Calu3 (cell line): ENCODE measurements at places on chromosomes 2 and 18.
A peak's percentile ranks its signal among the peaks of the same experiment; 100 is the strongest.

DNA sequence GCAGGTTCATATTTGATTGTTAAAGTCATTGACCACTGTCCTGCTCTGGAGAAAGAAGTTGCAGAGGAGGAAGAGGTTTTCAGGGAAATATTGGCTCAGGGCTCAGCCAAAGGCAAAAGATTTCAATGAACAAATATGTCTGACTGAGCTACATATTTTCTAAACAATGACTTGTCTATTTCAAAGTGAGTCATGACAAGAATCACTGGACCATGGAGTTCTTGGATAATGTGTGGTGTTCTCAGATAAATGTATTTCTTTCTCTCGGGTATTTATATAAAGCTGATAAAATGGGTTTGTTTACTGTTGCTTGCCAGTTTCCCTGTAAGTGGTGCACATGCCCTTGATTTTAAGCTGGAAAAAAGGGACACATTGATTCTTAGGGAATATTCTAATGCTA, 34.3 kb upstream of the RMP24 start:
- H3K27ac ChIP-seq: peak overlapping the region; percentile 33
- peaks cover 32% of the 10 kb centered on the region for H3K4me1 ChIP-seq

DNA sequence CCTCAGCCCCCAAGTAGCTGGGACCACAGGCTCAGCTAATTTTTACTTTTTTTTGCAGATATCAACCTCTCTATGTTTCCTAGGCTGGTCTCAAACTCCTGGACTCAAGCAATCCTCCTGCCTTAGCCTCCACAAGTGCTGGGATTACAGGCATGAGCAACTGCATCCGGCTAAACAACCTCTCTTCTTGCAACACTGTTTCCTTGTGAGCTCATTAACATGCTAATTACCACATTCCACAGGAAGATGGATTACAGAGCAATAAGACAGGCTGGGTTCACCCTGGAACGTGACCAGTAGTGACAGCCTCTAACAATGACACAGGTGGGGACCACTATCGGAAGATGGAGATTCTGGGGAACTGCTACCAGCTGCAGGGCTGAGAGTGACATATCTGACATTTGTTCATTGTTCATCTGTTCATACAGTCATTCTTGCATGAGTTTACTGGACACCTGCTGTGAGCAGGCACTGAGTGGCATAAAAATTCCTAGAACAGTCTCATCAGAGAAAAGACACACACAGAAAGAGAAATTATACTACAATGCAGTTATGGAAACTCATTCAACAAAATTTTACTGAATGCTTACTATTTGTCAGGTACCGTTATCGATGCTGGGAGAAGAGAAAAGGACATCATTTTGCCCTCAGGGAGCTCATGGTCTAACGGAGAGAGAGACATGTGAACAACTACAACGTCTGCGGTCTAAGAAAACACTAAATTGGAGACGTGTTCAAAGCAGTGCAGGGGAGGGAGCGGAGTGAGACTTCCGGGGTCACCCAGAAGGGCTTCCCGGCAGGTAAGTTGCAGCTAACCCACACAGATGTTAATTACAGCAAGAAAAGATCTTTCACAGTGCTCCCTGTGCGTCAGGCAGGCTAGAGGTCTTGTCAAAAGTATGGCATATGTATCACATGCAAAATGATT, 37.6 kb downstream of the PROC start:
- H3K4me3 ChIP-seq: peak overlapping the region; percentile 42
- no peak for DNase-seq
- peaks cover 5% of the 10 kb centered on the region for H3K36me3 ChIP-seq
- H3K27me3 ChIP-seq: no peaks in the 10 kb centered on the region
- peak overlapping the region; percentile 30 for H3K27ac ChIP-seq
- peaks cover 23% of the 10 kb centered on the region for H3K4me1 ChIP-seq

DNA sequence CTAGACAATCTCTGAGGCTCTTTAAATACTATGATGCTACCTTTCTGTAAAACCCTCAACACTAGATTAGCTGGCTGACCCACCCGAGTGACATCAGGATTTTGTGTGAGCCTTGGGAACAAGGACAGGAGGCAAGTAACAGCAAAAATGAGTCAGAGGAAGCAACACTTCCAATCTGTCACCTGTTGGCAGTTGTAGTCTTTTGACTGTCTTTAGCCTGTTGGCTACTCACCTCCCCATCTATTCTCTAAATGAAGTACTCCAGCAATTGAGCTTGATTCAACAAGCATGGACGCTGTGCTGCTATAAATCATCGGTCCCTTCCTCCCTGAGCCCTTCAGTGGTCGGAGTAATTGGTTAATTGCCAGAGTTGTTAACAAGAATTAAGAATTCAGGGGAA, 898.7 kb downstream of the BCL11A start:
- H3K27me3 ChIP-seq: no peaks in the 10 kb centered on the region
- peaks cover 23% of the 10 kb centered on the region for H3K4me1 ChIP-seq
- no peak overlapping the region for H3K27ac ChIP-seq
- H3K36me3 ChIP-seq: no peaks in the 10 kb centered on the region
- no peak for DNase-seq

DNA sequence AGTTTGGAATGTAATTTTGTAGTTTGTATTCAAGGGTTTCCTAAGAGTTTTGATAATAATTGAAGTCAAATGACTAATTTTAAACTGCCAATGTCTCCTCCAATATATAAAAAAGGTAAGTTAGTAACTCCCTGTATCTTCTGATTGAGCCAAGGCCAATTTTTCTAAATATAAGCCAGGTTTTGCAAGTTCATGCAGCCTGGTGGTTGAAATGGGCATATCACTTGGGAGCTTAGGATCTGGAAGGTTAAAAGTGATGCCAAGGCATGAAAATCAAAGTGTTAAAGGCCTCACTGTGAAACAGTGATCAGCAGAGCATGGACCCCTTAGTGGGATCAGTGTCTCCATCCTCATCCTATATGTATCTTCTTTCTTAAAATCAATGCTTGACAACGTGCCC, 60.5 kb downstream of the MERTK start:
- no peak overlapping the region for H3K27ac ChIP-seq
- no peak for DNase-seq
- H3K36me3 ChIP-seq: no peaks in the 10 kb centered on the region
- H3K4me3 ChIP-seq: no peak overlapping the region
- peaks cover 4% of the 10 kb centered on the region for H3K4me1 ChIP-seq
- H3K27me3 ChIP-seq: no peaks in the 10 kb centered on the region

DNA sequence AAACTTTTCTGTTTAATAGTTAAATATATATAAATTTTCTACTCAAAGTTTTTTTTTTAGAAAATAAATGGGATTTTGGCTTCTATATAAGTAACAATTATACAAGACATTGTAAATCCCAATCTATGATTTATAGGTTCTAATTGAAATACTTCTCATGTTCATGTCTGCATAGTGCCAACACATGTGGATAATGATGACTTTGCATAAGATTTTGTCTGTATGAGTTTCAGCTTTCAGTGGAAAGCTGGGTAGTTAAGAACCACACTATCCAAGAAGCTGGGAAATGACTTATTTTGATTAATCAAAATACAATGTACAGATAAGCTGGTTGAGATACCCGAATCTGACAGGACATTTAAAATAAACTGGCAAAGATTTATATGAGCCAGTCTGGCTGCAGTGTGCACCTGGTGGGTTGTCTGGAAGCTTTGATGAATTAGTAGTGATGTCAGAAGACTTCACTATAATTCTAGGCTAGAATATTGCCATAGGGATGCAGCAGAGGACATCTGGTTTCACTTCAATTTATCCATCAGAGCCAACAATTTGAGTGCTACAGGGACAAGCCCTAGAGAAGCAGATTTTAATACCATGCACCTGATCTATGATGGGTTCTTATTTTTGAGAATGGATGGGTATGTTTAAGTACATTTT, 45.4 kb downstream of the EML6 start:
- peaks cover 10% of the 10 kb centered on the region for H3K4me1 ChIP-seq
- H3K36me3 ChIP-seq: no peaks in the 10 kb centered on the region
- DNase-seq: no peak
- no peaks in the 10 kb centered on the region for H3K27me3 ChIP-seq
- H3K4me3 ChIP-seq: no peak overlapping the region

DNA sequence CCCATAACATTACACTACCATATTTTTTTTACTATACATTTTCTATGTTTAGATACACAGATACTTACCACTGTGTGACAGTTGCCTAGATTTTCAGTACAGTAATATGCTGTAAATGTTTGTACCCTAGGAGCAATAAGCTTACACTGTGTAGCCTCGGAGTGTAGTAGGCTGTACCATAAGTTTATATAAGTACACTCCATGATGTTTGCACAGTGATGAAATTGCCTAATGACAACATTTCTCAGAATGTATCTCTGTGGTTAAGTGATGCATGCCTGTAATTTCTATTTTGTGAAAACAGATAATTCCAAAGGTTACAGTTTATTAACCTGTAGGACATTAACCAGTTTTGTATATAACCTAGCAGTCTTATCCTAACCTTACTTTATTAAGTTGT, 128.1 kb upstream of the RBMS1 start:
- no peaks in the 10 kb centered on the region for H3K27me3 ChIP-seq
- no peak for DNase-seq

DNA sequence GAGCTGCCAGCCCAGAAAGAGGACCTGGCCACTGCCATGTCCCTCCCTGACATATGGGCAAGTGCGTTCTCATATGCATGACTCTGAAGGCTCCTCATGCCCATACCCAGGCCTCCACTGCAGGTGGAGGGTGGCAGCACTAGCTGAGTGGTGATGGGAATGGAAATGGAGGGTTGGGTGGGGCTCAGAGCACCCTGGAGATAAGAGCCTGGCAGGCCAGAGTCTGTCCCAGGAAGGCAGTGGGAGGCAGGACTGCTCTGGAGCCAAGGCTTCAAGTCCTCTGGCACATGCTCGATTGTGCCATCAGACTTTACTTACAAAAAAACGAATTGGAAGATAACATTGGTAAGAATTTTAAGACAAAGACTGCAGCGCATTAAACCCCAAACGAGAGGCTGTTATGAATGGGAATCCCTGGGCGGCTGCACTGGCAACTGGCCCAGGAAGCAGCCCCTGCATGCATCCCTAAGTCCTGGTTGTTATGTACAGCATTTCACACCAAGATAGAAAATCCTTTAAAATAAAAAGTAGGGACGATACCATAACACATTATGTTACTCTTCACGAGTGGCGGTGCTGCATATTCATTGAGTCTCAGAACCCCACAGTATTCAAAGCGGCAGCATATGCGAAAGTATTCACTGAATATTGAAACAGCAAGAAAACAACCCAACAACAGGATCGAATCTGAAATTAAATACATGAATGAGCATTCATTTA, 81.7 kb upstream of the FAM98A start:
- no peaks in the 10 kb centered on the region for H3K27me3 ChIP-seq
- no peaks in the 10 kb centered on the region for H3K4me1 ChIP-seq
- no peak overlapping the region for H3K27ac ChIP-seq
- H3K4me3 ChIP-seq: no peak overlapping the region
- DNase-seq: no peak

GRCh38 chr2:201258666-201259615, 1.4 kb upstream of the CASP8 start:
- peaks cover 86% of the 10 kb centered on the region for H3K4me1 ChIP-seq
- H3K36me3 ChIP-seq: peaks cover 59% of the 10 kb centered on the region
- peak overlapping the region; percentile 93 for H3K27ac ChIP-seq
- H3K27me3 ChIP-seq: no peaks in the 10 kb centered on the region
- H3K4me3 ChIP-seq: peak overlapping the region; percentile 78

- H3K27ac ChIP-seq: no peak overlapping the region
- peaks cover 52% of the 10 kb centered on the region for H3K27me3 ChIP-seq
- H3K36me3 ChIP-seq: no peaks in the 10 kb centered on the region
Measured at GRCh38 chr18:24741965-24742724, 281.7 kb downstream of the HRH4 start.

DNA sequence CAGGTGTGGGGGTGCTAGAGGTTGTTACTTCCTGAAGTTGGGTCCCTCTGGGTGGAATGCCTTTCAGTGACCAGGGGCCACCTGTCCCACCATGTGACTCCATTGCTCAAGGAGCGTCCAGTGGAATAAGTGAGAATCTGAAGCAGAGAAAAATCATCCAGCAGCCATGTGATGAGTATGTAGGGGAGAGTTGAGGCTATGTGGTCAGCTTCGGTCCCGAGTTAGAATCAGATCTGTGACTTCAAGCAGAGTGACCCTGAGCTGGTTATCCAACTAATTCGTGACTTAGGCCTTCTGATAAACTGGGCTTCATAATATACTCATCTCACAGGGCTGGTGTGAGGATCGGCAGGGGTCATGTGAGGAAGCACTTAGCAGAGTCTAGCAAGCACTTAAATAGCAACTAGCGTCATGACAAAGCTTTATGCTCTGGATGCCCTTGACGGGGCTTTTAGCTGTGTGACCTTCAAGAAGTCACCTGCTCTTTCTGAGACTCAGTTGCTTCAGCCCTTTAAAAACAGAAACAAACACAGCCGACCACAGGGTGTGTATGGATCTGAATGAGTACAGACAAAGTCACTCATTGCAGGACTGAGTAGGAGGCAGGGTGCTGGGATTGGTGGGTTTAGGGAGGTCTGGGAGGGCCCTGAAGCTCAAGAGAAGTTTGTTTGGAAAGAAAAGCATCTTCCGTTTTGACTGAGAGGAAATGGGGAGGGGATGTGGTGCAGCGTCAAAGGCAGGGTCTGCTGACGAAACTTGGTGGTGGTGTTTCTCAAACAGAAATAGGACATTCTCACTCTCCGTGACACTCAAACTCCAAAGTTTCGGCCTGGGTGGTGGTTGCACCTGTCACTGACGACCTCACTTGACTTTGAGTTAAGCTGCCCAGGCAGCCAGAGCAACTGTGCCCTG, 264.0 kb upstream of the CXCR4 start:
- H3K27me3 ChIP-seq: no peaks in the 10 kb centered on the region
- H3K4me3 ChIP-seq: no peak overlapping the region
- H3K4me1 ChIP-seq: no peaks in the 10 kb centered on the region
- no peak for DNase-seq

GRCh38 chr2:80057956-80058355, 246.6 kb downstream of the LRRTM1 start:
- no peak overlapping the region for H3K27ac ChIP-seq
- no peak for DNase-seq
- no peak overlapping the region for H3K4me3 ChIP-seq
- no peaks in the 10 kb centered on the region for H3K36me3 ChIP-seq

DNA sequence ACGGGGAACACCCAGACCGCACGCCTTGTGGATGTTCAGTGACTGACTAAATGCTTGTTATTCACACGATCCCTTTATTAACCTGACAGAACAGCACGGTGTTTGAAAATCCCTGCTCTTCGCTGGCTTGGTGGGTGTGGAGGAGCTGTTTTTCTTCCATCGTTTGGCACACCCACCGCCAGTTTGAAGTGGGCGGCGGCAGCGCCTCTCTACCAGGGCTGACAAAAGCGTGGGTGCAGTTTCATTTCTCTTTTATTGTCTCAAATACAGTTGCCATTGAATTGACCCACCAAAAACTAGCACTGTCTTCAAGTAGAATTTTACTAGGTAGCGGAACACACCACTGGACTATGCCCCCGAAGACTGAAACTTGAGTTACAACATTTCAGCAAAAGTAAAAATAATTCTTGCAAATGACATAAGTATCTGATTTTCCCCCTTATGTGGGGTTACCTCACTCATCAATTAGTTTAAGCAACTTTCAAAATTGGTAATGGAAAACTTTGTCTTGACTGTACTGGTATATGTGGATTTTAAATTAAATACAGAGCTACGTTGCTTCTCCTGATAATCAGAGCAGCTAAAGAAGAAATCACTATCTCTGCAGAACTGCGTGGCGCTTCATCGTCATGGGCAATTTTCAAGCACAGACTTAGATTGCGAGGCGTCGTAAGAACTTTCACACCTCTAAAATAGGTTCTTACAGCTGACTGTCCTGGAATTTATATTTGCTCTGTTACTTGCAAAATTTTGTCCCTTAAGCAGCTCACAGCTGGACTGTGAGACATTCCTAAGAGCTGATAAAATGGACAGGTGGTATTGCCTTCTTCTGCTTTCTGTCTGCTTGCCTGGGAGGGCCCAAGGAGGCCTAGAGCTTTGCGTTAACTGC, 60.9 kb downstream of the LDLRAD4 start:
- H3K27ac ChIP-seq: no peak overlapping the region
- DNase-seq: no peak
- no peaks in the 10 kb centered on the region for H3K36me3 ChIP-seq
